Fibroblast of villous mesenchyme (primary cell): ENCODE measurements at places on chromosomes 5 and 9.

DNA sequence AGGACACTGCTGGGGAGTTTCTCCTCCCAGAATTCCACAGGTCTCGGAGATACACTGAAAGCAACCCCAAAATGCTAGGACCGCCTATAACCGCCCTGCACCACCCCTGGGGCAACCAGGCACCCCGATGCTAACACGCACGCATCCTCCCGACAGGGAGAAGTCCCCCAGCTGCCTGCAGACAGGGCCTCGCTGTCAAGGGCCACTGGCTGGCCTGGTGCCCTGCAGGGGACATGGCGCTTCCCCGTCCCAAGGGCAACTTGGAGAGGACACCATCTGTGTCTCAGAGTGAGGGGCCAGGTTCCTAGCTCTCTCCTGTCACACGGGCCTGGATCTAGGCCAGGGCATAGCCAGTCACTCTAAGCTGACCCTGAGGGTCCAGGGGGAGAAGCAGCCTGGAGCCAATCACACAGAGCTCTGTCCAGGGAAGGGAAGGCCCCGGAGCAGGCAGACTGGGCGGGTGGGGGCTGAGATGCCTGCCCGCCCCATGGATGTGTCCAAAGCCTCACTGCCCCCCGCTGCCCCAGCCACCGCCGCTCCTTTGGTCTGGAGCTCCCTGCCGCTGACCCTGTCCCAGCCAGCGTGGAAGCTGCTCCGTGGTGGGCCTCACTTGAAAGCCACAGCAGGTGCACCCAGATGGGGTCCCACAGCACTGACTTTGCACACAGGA lies 9.7 kb downstream of the NOTCH1 start:
- no peak for DNase-seq

DNA sequence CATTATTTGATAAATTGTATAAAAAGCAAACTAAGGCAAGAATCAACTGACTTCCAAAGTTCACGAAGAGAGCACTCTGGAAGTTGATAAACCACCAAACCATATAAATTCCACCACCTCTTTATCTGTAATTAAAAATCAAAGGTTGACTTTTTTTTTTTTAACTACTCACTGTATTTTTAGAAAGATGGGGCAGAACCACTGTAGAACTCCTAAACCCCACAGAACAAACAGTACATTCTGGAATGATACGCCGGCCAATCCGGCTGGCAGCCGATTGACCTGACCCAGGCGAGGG lies 435 bp upstream of the CCNG1 start:
- DNase-seq, result no peak

- DNase-seq, result no peak
These were observed 27.3 kb downstream of the CLTA start for GRCh38 chr9:36218011-36218410.

DNA sequence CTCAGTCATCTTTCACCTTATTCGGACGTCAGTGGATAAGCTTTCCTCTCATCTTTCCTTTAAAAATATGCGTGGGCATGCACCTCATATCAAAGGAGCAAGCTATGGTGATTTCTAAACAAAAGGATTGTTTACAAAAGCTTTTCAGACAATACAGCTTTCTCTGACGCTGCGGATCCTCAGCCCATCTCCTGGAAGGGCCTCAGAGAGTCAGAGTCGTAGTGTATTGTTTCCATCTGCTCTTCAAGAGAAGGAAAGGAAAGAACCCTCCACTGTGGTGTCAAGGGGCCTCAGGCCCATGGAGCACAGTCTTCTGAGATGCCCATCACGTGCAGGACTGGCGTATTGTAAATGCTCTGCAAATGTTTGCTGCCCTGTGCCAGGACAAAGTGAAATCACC lies 163.4 kb upstream of the MAP1B start:
- no peak for DNase-seq

DNA sequence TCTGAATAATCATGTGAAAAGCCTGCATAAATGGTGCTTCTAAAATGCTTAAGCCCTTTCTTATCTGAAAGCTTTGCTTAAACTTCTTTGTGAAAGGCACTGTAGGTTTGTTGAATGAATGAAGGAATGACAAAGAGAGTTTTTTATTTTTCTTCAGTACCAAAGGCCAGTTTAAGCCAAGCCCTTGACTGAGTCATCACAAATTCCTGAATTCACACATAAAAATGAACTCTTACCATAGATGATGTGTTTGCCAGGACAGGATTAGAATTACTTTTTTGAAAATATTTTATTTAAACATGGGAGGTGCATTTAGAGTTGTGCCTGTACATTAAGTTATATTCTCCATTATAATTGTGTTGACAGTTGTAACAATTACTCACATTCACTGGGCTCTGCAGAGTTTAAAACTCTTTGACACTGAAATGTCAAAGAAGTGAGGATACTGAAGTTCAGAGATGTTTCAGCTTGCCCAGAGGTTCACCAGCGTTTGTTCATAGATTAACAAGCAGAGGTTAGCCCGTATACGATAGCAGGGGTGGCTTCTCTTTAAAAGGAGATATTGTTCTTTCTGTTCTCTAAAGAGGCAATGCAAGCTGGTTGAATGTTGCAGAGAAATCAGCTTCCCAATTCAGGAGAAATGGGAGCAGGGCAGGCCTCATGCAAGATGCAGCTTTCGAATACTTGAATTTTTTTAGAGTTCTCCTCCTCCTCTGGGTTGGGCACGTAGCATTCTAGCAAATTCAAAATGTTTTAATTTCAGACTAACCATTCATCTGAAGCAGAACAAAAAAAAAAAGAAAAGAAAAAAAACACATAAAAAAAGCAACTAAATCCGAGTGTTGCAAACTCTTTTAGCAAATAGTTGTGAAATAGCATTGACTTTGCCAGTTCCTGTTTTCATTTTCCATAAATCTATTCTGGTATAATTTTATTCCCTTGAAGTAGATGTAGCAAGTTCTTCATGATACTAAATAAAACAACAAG lies 358.7 kb upstream of the KLF4 start:
- peak; percentile 55 for DNase-seq

DNA sequence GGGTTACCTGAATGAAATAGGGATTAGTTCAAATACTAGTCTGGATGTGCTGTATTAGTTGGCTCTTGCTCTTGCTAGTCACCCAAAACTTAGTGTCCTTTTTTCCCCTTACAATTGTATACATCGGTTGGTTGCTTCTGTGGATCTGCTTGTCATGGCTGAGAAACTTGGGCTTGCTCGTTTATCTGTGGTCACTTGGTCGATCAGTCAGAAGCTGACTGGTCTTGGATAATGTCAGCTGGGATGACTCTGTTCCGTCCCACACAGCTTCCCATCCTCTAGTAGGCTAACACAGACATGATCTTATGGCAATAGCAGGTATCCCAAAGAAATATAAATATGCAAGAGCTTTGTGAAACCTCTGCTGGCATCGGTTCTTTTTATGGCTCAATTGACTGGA lies 807.4 kb downstream of the MAT2B start:
- no peak for DNase-seq

DNA sequence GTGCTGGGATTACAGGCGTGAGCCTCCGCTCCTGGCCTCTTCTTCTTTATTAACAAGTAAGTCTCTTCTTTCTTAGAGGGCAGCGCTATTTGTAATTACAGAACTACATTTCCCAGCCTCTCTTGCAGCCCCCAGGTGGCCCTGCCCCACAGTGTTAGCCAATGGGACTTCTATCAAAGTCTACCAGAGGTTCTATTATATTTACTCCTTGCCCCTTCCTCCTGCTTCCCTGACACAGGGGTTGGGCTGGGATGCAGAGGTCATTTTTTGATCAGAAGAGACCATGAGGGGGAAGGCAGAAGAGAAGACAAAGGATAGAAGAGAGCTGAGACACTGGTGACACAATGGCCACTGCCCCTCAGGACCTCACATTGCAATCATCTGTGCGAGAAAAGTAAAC lies 224.2 kb downstream of the SYK start:
- DNase-seq, result no peak

GRCh38 chr5:98639274-98639673 lies 134.2 kb upstream of the RGMB start:
- no peak for DNase-seq

GRCh38 chr9:95953986-95954385 lies 78.5 kb downstream of the ERCC6L2 start:
- DNase-seq, result no peak

DNA sequence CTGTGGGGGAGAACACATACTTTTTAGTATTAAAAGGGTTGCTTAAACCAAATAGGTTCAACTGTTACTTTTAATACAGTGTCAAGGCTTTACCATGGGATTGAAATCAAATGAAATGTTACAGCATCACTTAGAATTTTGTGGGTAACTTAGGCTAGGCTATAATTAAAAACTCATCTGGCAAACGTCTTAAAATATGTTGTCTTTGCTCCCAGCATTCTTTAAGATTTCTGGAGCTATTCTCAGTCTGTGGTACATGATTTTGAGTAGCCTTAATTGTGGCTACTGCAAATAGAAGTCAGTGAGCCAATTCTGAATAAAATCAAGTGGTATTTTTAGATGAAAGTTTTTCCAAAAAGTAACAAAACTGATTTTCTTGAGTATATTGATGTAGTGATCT lies 30.7 kb downstream of the UHRF2 start:
- peak; percentile 44 for DNase-seq

DNA sequence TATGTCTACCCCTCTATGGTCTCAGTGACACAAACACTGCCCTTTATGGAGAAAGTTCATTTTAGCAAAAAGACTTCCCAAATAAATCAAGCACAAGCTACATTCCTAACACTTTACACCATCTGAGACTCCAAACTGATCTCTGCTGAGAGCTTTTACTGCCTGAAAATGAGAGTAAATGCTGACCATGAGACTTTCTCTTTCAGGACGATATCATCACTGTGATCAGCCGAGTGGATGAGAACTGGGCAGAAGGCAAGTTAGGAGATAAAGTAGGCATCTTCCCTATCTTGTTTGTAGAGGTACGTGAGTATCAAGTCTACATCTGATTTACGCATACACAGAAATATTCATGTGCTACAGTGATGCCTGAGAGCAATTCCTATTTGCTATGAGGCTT lies 67.5 kb downstream of the SH3RF2 start:
- DNase-seq, result no peak

GRCh38 chr9:123657941-123658340 lies 272.0 kb downstream of the DENND1A start:
- no peak for DNase-seq

DNA sequence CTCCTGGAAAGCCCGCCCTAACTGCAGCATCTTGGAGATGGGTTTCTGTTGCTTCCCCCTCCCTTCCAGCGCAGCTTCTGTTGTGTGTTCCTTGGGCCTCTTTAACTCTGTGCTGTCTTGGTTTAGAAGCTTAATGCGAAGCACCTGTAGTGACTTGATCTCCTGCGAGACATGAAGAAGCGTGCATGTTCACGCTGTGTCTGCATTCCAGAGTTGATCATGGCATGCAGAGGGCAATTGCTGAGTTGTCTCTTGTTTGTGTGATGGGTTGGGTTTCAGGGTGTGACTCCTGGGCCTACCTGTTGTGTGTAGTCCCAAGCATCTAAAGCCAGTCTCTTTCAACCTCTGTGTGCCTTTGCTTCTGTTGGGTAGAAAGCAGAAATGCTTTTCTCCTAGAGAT lies 155.6 kb downstream of the SMARCA2 start:
- no peak for DNase-seq

GRCh38 chr9:69831611-69832010 lies 11.0 kb downstream of the CFAP95 start:
- DNase-seq, result no peak

GRCh38 chr9:1051584-1052275 lies 1.6 kb downstream of the DMRT2 start:
- DNase-seq, result no peak

GRCh38 chr9:70480405-70480980 lies 66.0 kb upstream of the KLF9 start:
- peak; percentile 99 for DNase-seq

GRCh38 chr5:6090079-6090654 lies 288.2 kb downstream of the MED10 start:
- DNase-seq, result no peak

- DNase-seq, result peak; percentile 57
These were observed 236.9 kb downstream of the ARRDC3 start for GRCh38 chr5:91146230-91146629.

DNA sequence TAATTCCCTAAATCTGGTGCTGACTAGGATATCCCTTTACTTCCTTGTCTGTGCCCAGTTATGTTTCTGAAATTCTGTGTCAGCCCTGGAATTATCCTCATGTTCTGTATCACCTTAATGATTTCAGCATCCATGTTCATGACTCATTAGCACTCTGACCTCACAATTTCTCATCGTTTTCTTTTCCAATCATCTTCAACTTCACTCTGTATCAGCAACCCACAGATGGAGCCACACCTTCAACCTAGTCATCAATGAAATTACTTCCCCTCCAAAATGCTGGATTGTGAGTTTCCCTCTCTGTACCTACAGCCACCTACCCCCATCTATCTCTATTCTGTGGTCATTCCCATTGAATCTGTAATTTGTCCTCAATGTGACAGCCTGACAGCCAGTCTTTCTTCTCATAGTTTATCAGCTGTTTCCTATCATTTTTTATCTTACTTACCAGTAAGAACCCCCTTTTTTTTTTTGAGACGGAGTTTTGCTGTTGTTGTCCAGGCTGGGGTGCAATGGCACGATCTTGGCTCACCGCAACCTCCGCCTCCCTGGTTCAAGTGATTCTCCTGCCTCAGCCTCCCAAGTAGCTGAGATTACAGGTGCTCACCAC lies 3.1 kb upstream of the IL6ST start:
- peak; percentile 64 for DNase-seq

GRCh38 chr5:150353032-150353675 lies 4.3 kb upstream of the TCOF1 start:
- peak; percentile 6 for DNase-seq

DNA sequence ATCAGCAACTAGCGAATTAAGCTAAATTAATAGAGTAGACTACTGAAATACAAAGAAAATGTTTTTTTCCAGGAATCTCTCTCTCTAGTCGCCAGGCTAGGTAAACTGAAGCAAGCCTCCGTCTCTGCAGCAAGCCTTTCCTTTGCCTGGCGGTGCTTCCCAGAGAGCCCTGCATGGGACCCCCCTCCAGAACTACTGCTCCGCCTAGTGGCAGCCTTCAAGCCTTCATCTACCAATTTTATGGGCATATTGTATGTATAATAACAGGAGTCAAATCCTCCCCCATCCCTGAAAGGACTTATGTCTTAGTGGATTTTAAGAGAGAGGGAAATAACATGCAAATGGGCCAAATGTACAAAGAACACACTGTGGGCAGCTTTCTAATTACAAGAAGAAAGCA lies 241.9 kb downstream of the SAXO1 start:
- DNase-seq, result peak; percentile 28

GRCh38 chr5:142382186-142382585 lies 57.4 kb upstream of the SPRY4 start:
- DNase-seq, result no peak

GRCh38 chr5:126801992-126802294 lies 25.0 kb downstream of the LMNB1 start:
- DNase-seq, result peak; percentile 75

- peak; percentile 77 for DNase-seq
These were observed 174.2 kb upstream of the TBC1D2 start for GRCh38 chr9:98429613-98430012.

DNA sequence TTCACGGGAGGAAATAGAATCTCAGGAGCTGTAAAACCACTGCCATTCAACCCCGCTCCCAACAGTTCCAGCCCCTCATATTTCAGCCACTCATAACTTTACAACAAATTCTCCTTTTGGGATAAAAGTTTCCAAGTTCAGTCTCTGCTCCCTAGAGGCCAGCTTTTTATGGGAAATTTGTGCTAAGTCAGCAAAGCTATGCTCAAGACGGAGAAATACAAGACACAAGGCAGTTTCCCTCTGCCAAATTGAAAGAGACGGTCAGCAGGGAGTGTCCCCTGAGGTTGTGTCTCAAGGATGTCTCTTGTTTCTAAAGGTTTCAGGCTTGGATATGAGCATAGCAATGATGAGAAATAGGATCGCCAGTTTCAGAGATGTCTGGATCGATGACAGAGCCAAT lies 608.6 kb downstream of the CCDC171 start:
- no peak for DNase-seq
